ENCODE measurements at places on chromosomes 16 and 17. TPM values are rescaled to one million over a fixed set of nuclear protein-coding genes. Genes with fewer than 3 reads are reported as not detected.

Gene CRYM
- total RNA-seq = not detected

Gene GINS3
- total RNA-seq = 1.4 TPM

Gene NME3
- 36.2 TPM for total RNA-seq

Gene TBC1D26
- 0.65 TPM for total RNA-seq

Gene TP53TG3
- total RNA-seq = not detected

Gene PIK3R5
- not detected for total RNA-seq

Gene PRCD
- total RNA-seq = 0.43 TPM

Gene SLC38A7
- 25.9 TPM for total RNA-seq

Gene NAGS
- total RNA-seq = 2.4 TPM

Gene NPIPB5
- total RNA-seq = 131 TPM

Gene TBC1D3I
- under 0.01 TPM for total RNA-seq
